Cardiac septum (tissue), 1 donor: ENCODE measurements at places on chromosomes 4 and X. TPM values are rescaled to one million over a fixed set of nuclear protein-coding genes. Genes with fewer than 3 reads are reported as not detected.

RHOXF2B gene
- not detected for total RNA-seq

GPM6B gene
- 2.0 TPM for total RNA-seq

SMIM43 gene
- 0.27 TPM for total RNA-seq

MTM1 gene
- total RNA-seq: 9.5 TPM

BMPR1B gene
- total RNA-seq: 1.5 TPM

ENOPH1 gene
- total RNA-seq: 18.6 TPM

ASB9 gene
- 0.46 TPM for total RNA-seq

PCSK1N gene
- total RNA-seq: 4.1 TPM

PAGE1 gene
- not detected for total RNA-seq

FANCB gene
- 0.46 TPM for total RNA-seq

TMEM156 gene
- total RNA-seq: not detected

HOPX gene
- total RNA-seq: 5.2 TPM

CCDC110 gene
- total RNA-seq: 0.67 TPM

DNA sequence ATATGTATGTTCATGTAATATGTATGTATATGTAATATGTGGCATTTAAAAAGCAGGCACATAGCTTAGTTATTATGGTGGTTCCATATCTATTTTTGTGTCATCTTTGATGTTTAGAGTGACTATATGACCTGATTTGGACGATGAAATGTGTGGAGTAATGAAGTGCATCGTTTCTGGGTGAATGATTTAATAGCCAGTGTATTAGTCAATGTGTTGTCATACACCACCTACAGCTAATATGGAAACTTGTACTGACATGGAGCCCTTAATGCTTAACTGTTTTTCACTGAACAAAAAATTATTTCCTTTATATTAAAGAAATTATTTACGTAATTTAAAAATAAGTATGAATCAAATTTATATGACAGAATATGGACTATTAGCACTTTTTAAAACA lies 292.3 kb upstream of the FSTL5 start:
- no peak for DNase-seq

- no peak for DNase-seq
Measured at GRCh38 chrX:64394059-64394873, 986 bp downstream of the MTMR8 start.

GRCh38 chrX:97089116-97089515 lies 205.4 kb downstream of the RPA4 start:
- no peak for DNase-seq

DNA sequence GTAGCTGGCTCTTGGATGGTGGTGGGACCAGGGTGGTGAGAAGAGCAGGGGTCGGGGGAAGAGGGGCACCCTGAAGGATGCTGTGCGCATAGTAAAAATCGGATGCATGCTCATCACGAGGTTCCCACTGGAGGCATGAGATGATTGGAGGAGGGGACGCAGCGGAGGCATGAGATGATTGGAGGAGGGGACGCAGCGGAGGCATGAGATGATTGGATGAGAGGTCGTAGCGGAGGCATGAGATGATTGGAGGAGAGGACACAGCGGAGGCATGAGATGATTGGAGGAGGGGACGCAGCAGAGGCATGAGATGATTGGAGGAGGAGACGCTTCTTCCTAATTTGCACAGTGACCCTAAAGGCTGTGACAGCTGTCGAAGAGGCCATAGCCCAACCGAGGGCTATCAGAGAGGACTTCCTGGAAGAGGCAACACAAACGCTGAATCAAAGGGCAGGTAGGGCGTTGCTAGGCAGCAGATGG lies 106.7 kb downstream of the ADRA2C start:
- DNase-seq: no peak

DNA sequence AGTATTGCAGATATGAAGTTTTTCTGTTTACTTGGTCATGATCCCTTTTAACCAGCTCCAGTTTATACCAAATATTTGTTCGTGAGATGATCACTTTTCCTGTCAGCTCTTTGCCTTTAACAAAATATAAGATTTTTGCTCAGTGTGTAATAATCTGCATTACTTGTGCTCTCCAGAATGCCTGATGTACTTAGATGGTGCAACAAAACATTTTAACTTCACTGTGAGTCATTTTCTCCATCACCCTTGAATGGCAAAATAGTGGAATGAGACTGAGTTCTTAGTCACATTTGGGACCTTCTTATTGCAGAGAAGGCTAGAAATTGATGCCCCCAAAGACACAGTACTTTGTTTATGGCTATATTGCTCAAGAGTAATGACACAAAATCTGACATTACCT lies 252.0 kb downstream of the FRMPD4 start:
- DNase-seq: no peak

GRCh38 chr4:7399440-7400234 lies 35.1 kb downstream of the PSAPL1 start:
- DNase-seq: peak; percentile 44

DNA sequence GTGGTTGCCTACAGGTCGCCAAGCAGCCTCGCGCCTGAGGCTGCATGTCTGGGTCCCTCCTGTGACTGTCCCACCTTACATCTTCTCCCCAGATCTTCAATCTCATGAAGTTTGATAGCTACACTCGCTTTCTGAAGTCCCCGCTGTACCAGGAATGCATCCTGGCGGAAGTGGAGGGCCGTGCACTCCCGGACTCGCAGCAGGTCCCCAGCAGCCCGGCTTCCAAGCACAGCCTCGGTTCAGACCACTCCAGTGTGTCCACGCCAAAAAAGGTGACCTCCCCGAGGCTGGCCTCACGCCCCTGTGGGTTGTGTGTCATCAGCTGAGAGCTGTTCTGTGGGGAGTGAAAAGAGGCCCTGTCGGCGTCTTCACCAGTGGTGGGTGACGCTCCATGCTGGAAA lies 24.9 kb upstream of the HGFAC start:
- peak; percentile 49 for DNase-seq

DNA sequence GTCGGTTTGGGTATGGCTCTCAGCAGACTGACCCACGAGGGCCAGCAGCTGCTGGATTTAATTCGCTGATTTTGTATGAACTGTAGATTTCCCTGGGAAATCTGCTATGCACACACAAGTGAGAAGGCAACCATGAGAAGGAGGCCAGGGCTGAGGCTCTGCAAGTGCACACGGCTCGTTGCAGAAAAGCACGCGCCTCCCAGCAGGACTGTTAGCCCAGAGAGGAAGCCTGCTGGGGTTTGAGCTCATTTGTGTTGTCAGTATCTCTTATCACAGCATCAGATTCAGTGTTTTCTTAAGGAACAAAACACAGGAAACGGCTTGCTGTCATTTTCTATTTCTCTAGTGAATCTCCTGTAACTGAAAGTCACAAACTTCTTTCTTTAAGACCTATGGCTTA lies 296.2 kb upstream of the FAT1 start:
- no peak for DNase-seq

DNA sequence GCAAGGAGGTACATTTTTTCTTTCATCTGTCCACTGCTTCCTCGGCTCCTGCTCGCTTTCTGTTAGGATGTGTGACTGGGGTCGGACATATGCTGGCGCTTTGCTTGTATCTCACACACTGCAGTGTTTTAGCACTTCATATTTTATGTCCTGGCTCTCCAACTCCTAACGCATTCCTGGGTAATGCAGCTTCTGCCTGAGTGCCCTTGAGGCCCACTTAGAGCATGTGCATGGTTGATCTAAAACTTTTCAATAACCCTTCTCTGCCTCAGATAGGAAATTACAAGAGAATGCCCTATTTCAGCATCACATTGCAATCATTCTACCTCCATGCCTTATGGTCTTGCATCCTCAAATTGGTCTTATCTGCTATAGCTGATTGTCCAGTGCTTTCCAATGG lies 65.3 kb downstream of the NEIL3 start:
- no peak for DNase-seq

- no peak for DNase-seq
Measured at GRCh38 chrX:17680732-17681413, 56.4 kb upstream of the SCML1 start.

DNA sequence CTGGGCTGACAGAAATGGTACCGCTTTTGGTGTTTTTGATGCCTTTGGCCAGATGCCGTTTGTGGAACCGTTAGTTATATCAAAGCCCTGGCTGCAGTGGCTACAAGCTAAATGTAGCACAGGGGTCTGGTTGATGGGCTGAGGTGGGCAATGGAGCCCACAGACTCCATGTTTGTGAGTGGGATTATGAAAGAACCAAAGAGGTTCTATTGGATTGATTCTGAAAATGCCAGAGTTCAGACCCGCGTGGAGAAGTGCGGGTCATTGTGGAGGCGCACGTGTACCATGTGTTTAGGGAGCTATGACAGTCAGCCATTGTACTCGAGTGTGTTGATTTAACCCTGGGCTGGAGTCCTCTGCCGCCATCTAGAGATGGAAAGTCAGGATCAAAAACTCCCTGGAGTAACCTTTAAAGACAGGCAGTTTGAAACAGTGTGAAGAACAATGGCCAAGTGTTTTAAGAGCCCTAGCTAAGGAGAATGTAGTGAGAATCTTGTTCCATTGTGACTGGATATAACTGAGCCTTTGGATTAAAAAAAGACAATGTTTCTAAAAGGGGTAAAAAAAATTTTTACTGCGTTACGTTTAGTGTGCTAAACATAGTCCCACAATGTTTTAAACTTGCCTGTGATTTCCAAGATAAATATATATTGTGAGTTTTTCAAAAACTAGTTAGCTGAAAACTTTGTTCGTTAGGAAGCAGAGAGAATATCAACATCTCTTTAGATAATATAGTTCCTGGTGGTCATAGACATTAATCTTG lies 12.7 kb downstream of the ART3 start:
- no peak for DNase-seq

DNA sequence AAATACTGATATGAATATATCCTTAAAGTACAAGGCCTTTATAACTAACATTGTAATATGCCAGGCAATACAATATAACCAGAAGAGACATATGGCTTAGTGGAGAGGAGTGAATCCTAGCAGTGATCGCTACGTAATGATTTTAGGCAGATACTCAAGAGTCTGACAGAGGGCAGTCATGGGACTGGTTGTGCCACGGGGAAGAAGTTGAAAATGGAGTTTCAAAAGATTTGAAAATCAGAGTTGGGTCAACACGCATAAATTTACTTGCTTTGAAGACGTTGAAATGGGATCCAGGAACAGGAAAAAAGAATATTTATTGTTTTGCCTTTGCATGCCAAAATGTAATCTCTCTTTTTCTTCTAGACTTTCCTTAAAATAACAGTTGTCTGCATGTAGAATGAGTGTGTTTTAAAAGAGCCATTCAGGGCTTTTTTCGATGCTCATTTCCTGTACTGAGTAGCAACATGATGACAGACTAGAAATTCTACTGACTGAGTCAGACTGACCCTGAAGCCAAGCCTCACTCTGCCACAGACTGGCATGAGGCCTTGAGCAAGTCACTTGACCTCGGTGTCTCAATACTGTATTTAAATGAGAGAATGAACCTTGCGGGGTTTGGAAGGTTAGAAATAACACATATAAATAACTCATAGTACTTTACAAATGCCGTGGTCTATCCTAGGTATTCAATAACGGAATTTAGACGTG lies 8.1 kb upstream of the SMS start:
- no peak for DNase-seq

- no peak for DNase-seq
Measured at GRCh38 chr4:10260777-10261176, 144.2 kb upstream of the WDR1 start.

GRCh38 chr4:78737035-78737434 lies 39.1 kb upstream of the BMP2K start:
- no peak for DNase-seq

DNA sequence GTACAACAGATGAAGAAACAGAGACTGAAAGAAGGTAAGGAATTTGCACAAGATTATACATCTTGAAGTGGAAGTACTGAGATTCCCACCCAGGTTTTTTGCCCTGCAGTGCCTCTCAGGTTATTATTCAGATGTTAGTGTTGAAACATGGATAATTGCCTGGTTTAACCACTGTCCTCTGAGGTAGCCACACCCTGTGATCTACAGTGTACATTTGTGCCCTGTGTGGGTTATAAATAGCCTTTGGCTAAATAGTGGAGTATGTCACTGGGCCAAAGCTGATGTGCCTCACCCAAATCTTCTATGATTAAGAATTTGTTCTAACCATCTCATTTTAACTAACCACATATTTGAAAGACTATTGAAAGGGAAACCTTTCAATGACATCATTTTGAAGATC lies 5.4 kb upstream of the ASB5 start:
- no peak for DNase-seq

DNA sequence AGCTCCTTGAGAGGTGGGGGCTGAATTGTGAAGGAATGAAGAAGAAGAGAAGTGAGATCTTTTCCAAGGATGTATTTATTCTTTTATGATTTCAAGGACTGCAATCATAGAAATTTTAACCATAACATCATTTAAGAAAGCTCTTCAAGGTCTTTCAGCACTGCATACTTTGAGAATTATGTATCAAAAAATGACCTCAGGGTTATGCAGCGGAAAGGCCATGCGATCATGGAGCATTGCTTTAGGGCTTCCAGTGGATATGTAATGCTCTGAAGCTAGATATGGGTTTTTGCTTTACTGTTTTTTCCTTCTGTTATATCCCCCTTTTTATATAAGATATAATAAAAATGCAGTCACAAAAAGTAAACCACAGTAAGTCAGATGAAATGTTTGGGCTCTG lies 38.7 kb downstream of the SGMS2 start:
- DNase-seq: no peak

GRCh38 chrX:136835761-136836160 lies 44.8 kb downstream of the RBMX start:
- DNase-seq: no peak

- no peak for DNase-seq
Measured at GRCh38 chrX:65671286-65671685, 3.8 kb downstream of the MSN start.

- no peak for DNase-seq
Measured at GRCh38 chr4:53886090-53886489, 178.3 kb downstream of the CHIC2 start.

DNA sequence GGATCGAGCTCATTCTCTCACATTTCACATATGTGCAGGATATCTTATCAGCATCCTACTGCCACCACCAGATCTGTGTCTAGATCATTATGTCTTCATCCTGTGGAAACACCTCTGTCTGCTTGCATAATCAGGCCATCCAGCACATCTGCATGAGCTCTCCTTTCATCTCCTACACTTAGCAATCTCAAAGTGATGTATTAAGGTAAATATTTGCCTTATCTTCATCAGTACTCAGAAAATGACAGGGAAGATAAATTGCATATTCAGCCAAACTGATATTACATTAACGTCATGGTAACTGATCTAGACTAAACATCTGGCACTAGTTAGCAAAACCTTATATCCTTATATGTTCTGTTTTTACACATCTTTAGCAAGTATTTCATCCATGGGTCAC lies 207.3 kb upstream of the PABPC4L start:
- DNase-seq: no peak

DNA sequence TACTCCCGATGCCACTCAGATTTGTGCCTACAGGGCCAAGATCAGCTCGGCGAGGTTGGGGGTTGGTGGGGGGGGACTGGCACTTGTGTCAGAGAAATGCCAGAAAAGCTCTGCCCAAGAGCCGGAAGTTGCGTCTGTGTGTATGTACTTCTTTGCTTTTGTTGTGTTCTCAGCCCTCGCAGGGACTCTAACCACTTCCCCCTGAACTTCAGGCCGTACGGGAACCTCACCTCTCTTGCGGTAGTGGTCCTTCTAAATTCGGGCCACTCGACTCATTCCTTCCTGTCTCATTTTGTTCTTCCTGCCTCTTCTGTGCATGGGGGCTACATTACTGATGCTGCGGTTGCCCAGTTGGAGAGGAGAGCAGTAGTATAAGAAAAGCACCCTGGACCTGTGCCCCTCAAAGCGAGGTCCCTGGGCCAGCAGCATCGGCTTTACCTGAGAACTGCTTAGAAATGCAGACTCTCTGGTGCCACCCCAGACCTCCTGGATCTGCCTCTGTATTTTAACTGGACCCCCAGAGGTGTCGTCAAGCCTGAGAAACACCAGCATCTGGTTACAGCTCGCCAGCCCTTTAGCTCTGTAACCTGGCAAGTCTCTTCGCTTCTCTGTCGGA lies 146.3 kb upstream of the RPS6KA3 start:
- no peak for DNase-seq
